ENCODE measurements at places on chromosomes 3 and 15.

DNA sequence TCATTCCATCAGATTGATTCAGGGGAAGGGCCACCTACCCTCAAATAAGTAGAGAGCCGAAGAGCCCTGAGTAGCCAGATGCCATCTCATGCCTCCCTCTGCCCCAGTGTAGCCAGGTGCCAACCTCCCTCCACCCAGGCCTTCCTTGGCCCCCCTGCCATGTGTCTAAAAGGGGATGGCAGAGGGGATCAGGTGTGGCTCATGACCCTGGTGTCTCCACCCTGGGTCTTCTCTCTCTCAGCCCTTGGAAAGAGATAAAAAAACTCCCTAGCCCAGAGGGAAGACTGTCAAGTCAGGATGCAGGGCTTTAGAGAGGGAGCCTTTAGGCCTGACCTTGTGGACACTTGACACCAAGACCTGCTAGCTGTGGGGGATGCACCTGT, 5.2 kb downstream of the GRM2 start:
- no peak for DNase-seq

- DNase-seq: no peak
Observed at GRCh38 chr3:140843656-140844055, 98.0 kb upstream of the SLC25A36 start.

- DNase-seq: peak; percentile 97
Observed at GRCh38 chr3:33115024-33115768, 1.4 kb downstream of the CRTAP start.

DNA sequence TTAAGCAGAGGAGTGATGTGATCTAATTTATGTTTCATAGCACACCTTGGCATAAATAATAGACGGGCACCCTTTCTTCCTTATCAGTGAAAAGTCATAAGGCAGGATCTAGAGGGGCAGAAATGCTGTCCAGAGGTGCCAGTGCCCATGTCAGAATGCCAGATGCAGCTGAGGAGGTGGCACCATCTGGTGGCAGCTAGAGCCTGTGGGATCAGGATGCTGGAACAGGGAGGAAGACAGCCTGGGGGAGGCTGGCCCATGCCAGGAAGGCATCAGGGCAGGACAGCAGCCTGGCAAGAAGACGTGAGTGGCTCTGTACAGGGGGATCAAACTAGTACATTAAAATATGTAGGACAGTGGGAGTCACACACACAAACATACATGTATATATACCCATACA, 16.5 kb downstream of the MYH15 start:
- DNase-seq: no peak

GRCh38 chr3:32373844-32374243, 17.8 kb upstream of the CMTM7 start:
- no peak for DNase-seq

- no peak for DNase-seq
Observed at GRCh38 chr3:133899311-133899710, 3.6 kb upstream of the RAB6B start.

DNA sequence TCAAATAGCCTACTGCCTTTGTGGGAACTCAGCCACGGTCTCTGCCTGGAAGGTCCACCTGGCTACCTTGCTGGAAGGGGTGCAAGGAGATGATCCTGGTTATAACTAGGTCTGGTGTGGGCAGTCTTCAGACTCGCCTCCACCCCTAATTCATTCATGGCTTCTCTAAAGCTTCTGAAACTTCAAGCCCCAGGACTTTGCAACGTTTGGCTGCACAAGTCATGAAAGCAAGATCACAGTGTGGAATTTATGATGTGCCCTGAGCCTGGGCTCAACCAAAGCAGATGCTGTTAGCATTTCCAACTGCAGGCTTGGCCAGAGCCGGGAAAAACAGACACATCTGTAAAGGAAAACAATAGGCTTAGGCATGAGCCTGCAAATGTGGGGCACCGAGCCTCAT, 200.4 kb upstream of the WNT5A start:
- DNase-seq: no peak

GRCh38 chr3:4748701-4749378, 230.4 kb upstream of the BHLHE40 start:
- DNase-seq: no peak

DNA sequence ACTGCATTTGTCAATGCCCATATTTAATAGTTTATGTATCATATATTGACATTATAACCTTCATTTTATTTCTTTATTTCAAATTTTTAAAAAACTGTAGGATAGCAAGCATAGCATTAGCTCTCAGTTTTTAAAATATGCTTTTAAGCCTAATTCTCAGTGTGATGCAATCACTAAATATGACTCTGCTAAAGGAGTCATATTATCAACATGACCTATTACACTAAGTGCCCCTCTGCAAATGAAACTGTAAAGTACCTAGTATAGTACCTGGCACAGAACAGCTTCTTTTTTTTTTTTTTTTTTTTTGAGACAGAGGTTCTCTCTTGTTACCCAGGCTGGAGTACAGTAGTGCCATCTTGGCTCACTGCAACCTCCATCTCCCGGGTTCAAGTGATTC, 179.4 kb upstream of the CGNL1 start:
- DNase-seq: no peak

- DNase-seq: no peak
Observed at GRCh38 chr3:365268-365667, 168.7 kb downstream of the CHL1 start.

DNA sequence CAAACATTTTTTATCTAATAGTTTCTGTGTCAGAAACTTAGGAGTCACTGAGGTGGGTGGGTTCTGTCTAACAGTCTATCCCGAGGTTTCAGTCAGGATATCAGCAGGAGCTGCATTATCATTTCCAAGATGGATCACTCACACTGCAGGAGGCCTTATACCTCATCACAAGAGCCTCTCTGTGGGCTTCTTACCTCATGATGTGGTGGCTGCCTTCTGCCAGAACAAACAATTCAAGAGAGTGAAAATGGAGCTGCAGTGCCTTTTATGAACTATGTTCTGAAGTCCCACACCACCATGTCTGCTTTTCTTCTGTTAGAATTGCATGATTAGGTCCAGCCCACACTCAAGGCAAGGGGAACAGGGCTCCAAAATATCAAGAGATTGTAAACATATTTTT, 27.9 kb downstream of the RFX7 start:
- DNase-seq: no peak

DNA sequence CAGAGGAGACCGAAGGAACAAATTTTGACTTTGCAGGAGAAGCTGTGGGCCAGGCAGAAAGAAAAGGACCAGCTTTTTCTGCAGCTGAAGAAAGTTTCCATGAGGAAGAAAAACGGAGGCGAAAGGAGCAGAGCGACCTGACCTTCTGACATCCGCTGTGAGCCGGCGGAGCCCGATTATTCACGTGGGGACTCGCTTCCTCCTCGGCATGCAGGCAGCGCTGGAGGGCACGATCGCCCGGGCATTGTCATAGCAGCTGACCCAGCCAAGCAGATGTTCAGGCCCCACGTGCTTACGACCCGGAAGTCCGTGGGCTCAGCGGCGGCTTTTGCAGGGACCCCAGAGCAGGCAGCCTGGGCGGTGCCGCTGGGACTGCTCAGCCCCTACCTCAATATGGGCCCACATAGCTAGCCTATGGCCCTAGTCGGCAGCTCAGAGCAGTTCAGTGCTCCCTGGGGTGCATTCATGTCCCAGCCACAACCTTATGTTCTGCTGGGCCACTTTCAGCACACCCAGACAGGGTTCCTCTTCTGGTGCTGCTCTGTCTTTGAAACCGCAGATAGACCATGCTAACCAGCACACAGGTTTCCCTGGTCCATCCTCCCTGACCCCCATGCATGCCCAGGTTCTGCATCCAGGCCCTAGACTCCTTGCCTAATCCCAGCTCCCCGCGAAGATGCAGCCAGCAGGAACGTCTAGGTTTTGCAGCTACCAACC, 10.5 kb upstream of the EIF4A2 start:
- peak; percentile 95 for DNase-seq

All from foreskin melanocyte (primary cell).